ENCODE measurements at places on chromosomes 1 and 21. TPM values are rescaled to one million over a fixed set of nuclear protein-coding genes. Genes with fewer than 3 reads are reported as not detected.
A peak's percentile ranks its signal among the peaks of the same experiment; 100 is the strongest.

GBP6 gene
- not detected for total RNA-seq

TNNI3K gene
- not detected for total RNA-seq

SLC45A1 gene
- total RNA-seq = not detected

CCDC30 gene
- total RNA-seq = 1.9 TPM

AUNIP gene
- 16.8 TPM for total RNA-seq

LRRC53 gene
- total RNA-seq = not detected

SLC5A9 gene
- not detected for total RNA-seq

DNA sequence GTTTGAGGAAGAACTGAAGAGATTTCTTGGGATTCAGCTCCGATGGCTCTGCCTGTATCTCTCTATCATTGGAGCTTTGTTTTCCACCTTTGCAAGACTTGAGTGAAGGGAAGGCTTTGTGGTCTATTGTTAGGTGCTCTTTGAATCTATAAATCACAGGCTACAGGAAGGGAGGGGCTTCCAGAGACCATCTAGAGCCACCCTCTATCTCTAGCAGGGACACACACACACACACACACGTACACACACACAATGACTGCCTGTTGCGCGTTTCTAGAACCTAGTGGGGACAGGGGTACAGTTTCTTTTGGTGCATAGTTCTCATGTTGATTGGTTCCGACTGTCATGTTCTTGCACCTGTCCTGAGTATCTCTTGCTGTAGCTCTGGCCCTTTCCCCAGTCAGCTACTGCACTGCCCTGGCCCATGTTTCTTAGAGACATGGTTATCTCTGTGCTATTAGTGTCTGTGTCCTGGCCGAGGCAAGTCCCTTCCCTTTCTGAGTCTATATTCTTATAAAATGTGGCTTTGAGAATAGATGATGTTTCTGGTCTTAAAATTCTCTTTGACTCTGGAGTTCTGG is 60.7 kb downstream of the MAN1C1 start:
- no peak for DNase-seq

GRCh38 chr1:232571523-232571922 is 58.4 kb downstream of the SIPA1L2 start:
- DNase-seq = peak; percentile 79

GRCh38 chr1:235500971-235501540 is 3.2 kb downstream of the B3GALNT2 start:
- DNase-seq = peak; percentile 46

GRCh38 chr1:30764396-30764795 is 6.8 kb upstream of the LAPTM5 start:
- DNase-seq = no peak

DNA sequence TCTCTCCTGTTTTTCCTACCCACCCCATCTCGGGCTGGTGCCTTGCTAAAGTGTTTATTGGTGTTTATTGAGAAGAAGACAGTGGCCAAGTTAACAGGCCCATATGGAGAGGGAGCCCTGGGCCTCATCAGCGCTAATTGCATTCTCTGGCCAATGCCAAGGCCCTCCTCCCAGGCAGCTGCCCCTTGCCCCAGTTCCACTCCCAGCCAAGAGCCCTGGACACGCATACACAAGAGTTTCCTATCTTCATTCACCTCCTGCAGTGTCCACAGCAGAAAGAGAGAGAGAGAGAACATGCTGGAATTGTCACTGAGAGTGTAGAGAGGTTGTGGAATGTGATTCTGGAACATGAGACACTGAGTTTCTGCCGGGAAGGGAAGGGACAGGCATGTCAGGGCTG is 25.4 kb upstream of the VWA5B1 start:
- no peak for DNase-seq

GRCh38 chr1:111399792-111400610 is 27.5 kb downstream of the OVGP1 start:
- DNase-seq = peak; percentile 67

DNA sequence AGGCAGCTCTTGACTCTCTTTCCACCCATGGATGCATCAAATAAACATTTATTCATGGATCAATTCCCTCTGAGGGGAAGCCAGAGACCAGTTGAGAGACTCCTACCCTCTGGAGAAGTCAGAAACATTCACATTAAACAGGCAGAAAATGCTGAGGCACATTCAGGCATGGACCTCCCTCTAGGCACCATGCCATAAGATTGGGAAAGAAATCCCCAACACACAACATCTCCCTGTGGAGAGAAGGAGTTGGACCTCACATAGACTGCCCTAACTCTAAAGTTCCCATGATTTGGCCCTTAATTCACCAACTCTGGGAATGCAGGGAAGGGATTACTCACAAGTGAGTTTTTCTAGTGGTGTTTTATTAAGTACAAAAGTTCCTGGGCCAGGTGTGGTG is 415.3 kb upstream of the C1orf87 start:
- no peak for DNase-seq

DNA sequence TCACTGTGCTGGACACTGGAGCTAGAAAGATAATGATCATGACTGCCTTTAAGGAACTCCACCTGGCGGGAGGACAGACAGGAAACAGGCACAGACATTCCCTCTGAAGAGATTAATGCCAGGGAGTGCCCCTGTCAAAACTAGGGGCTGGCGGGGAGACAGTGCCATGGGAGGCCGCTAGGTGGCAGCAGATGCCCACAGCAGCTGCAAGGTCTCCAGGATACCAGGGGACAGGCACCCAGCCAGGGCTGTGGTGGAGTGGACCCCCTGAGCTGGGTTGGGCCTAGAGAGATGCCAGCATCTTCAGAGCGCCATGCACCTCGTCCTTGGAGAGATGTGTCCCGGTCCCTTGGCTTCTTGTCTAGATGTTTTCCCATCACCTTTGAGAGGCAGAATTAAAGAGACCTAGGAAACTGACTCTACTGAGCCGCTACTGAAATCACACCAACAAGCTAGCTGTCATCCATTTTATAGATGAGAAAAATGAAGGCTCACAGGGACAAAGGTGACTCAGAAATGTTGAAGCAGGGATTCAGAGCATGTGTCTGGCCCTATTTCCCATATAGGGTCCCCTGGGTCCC is 3.6 kb downstream of the REN start:
- peak; percentile 64 for DNase-seq

DNA sequence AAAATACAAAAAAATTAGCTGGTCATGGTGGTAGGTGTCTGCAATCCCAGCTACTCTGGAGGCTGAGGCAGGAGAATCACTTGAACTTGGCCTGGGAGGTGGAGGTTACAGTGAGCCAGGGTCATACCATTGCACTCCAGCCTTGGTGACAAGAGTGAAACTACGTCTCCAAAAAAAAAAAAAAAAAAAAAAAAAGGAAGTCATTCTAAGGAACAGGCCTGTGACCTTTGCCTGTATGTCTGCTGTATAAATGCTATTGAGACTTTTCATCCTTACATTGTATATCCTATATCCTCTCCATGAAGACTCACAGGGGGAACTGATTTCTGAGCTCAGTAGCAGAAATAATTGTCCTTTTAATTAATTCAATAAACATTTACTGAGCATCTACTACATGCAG is 7.5 kb upstream of the CTPS1 start:
- DNase-seq = no peak

DNA sequence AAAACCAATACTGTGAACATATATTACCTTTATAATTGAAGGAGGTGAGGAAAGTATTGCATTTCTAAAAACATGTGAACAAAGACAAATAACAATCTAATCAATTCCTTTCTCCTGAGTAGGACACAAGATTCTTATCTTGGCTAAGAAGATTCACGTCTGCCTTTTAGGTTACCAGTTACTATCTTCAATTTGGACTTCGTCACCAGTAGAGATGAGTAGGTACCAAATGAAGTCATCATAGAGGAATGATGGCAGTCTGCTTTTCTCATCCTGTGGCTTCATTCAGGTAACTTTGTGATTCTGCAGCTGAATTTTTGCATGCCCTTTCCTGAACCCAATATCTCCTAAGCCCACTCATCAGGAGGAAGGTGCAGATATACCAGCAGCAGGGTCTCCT is 32.4 kb downstream of the ASTN1 start:
- no peak for DNase-seq

- no peak for DNase-seq
These were observed 32.1 kb upstream of the CCDC190 start for GRCh38 chr1:162892906-162893611.

DNA sequence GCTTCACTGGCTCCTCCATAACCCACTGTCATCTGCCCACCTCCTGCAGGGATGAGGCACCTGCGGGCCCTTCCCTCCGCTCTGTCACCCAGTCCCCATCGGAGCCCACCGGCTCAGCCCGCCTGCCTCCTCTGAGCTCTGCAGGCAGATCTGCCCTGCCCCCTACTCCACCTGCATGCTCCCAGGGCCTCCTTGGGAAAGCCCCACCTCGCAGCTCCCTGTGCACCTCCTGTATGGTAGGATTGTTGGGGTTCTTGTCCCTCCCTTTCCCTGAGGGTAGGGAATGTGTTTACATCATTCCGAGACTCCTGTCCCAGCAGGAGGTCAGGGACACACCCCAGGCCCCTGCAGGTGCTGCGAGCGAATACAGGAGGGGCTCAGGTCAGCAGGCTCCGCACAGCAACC is 50.5 kb downstream of the SIK1 start:
- DNase-seq = no peak

DNA sequence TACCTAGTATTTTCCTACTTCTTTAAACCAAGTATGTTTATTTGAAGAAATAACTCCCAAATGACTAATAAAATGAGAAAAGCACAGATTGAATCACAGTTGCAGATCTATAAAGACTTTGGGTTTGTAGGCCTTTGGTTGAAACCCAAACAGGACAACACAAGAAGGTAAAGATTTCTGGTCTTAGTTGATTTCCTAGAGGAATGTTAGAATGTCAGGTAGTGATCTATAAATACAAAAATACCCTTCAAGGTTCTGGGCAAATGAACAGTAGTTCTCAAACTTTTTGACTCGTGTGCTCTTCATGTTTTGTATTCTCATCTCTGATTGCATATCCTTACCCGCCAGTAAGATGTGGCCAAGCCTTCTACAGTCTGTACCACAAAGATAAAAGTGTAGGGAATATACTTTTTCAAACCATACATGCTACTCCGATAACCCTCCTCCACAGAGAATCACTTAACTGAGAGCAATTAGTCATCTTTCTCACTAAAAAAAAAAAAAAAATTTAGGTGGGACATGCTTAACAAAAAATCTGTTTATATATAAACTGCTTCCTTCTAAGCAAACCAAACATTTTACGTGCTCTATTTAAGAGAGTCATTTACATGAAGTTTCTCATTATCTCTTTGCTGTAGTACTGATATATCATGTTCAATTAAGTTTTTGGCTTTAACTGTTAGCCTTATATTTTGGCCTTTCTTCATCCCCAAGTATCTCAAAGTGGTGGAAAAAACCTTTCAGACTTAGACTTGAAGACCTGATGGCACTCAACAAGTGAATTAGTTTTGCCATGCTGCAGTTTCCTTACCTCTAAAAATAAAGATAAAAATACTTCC is 36.0 kb downstream of the CNIH4 start:
- DNase-seq = no peak

GRCh38 chr1:151312411-151312810 is 14.8 kb downstream of the PI4KB start:
- DNase-seq = no peak

- DNase-seq = no peak
These were observed 257.7 kb upstream of the SGIP1 start for GRCh38 chr1:66276218-66276617.
